ENCODE measurements at places on chromosomes 1 and 21.

- DNase-seq: no peak
Measured at GRCh38 chr1:55127827-55128343, 87.3 kb downstream of the USP24 start.

DNA sequence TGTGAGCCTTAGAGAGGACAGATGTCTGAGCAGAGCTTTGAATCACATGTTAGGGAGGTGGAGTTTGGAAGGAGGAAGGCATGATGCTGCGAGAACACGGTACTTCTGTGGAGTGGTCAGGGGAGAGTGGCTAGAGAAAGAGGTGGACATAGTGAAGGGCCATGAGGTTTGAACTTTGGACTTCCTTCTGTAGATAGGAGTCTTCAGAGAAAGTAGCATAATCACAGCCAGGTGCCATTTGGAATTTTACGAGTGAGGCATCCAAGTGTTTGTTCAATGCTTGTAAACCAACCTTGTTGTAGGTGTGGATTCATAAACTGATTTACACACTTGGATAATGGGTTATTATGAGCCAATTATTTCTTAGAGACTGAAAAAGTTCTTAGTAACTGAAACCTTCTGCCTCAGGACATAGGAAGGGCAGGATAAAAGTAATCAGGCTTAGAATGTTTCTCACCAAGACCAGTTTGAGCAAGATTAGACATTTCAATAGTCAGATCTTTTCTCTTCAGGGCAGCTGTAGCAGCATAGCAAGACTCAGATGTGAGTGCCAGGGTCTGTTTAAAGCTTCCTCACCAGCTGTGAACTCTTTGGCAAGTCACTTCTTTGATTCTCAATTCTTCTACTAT lies 83.5 kb upstream of the HMCN1 start:
- no peak for DNase-seq

DNA sequence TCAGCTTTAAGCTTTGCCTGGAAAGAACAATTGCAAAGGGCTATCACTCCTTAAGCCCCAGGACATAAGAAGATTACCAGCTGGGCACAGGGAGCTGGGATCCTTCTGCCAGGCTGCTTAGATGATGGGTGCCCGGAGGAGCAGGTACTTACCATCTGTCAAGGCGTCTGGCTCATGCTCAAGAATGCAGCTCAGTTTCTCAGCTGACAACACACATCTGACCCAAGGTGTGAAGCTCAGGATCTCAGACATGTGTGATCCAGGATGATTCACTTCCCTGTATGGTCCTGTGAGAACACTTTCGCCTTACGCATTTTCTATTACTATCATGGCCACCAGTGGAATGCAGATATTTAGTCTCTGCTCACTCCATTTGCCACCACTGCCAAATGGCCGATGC lies 14.7 kb upstream of the DISC1 start:
- no peak for DNase-seq

DNA sequence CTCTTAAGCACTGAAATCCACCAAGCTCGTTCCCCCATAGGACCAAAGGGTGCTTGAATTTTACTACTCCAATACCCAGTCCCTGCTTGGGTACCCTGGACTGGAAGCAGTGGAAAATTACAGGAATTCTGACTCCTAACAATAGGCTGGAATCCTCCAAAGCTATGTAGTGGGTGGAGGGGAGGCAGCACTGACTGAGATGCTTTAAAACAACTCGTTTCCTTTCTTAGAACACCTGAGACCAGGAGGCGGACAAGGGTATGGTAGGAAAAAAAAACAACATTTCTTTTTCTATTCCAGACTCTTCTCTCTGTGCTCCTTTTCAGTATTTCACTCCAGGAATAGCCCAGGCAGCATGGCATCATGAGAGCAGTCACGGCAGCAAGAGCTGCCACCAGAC lies 2.3 kb downstream of the PEF1 start:
- no peak for DNase-seq

DNA sequence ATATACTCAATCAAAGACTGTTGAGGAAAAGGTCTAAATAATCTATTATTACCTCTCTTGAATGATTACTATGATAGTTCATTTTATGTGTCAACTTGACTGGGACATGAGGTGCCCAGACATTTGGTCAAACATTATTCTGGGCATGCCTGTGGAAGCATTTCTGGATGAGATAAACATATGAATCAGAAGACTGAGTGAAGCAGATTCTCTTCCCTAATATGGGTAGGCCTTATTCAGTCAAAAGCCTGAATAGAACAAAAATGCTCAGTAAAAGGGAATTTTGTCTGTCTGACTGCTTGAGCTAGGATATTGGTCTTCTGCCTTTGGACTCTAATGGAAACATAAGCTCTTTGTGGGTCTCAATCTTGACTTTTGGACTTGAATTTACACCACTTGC lies 73.3 kb upstream of the SOX13 start:
- no peak for DNase-seq

DNA sequence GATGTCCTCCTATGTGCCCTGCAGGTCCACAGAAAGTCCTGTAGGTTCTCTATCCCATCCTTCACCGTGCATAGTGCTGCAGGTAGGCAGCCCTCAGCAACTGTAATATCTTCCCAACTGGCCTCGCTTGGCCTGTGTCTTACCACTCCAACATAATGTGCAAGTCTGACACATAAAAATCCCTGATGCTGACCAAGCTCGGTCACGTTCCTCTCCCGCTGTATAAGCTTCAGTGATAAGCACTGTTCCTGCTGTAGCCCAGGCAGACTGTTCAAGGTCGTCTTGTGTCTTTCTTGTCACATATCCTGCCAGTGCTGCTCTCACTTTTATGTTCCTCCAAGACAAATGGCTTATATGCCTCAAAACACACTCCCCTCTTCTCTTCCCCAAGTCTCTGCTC lies 19.4 kb upstream of the KCNE1 start:
- no peak for DNase-seq

DNA sequence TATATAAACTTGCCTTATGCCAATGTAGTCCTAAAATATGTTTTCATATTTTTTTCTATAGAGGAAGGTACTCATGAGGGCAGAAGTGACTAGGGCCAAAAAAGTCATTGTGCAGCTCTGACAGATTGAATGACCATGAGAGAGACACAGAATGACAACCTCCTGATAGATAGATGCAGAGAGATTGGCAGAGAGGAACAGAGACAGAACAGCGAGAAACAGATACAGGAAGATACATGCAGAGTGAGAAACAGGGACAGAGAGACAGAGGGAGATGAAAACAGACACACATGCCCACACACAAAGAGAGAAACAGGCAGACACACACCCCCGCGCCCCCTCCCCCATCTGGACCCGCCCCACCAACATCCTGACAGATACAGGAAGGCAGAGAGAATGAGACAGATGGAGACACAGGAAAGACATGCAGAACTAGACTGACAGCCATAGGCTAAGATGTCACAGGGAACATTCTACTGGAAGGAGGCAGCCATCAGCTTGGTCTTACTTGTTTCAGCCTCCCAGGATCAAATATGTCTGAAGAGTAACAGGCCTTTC lies 211.1 kb downstream of the ST6GALNAC3 start:
- DNase-seq: no peak

DNA sequence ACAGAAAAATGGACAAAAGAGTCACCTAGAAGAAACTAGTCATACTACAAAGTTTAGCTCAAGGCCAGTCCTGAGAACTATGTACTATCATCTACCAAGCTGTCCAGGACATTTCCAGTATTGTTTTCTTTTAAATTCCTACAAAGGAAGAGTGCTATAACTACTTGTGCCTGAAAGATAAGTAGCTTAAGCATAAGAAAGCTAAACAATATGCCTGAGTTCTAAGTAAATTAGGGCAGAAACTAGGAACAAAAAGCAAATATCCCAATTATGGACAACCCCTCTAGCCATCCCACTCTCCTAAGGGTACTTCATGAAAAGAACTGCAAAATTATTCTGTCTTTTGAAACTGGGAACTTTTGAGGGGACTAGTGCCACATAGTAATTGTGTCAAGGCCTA lies 5.3 kb upstream of the RGS2 start:
- DNase-seq: no peak

DNA sequence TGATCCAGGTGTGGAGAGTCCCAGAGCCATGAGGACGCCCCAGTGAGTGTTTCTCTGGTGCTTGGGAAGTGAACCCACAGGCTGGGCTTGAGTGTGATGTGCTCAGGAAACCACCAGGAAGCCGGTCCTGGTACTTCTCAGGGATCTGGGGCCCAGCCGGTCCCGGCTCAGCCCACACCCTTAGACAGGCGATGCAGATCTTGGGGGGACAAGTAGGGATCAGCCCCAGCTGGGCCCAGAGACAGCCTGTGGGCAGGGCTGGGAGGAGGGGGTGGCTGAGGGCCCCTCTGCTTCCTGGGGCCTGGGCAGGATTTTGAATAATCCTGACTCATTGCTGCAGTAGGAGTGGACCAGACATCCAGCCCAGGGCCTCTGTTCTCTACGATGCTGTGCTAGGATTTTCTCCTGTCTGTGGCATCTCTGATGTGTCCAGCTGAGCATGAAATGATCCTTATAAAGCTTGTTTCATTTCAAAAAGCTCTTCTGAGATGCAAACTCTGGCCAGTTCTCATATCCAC lies 698.0 kb downstream of the PTPRU start:
- no peak for DNase-seq

- DNase-seq: peak; percentile 74
Measured at GRCh38 chr1:27416387-27417111, 24.1 kb downstream of the GPR3 start.

- DNase-seq: no peak
Measured at GRCh38 chr1:226976276-226976977, 36.3 kb downstream of the COQ8A start.

GRCh38 chr1:214438530-214438929 lies 112.9 kb downstream of the PTPN14 start:
- no peak for DNase-seq

- DNase-seq: no peak
Measured at GRCh38 chr1:69728206-69728605, 160.5 kb downstream of the LRRC7 start.

DNA sequence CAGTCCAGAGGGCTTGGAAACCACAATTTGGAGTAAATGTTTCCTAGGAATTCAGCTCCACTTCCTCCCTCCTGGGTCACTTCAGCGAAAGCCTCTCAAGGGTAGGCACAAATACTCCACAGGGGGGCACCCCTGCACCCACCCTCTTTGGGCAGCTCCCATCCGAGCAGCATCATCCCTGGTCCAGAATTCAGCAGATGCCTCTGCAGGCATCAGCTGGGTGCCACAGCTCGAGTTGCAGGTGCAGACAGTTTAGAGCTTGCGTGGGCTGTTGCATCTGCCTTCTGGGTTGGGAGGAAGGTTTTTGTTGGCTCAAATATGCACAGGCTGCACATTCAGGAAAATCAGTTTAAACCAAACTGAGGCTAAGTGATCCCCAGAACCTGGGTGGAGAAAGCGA lies 25.0 kb downstream of the KANK4 start:
- DNase-seq: no peak

DNA sequence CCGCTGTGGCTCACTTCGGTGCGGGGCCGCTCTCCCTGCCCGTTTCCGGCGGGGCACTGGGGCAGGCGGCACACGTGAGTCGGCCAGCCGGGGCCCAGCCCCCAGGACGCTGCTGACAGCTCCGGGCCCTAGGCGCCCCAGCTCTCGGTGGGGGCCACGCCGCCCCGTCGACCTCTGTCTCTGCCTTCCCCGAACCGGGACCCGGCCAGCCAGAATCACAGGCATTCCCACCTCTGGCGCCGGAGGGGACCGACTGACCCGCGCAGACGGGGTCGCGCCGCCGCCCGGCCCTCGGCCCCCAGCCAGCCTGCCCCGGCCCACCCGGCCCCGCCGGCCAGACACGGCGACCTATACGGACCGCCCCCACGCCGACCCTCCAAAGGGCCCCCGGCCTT lies 755 bp downstream of the SCMH1 start:
- DNase-seq: peak; percentile 49

- no peak for DNase-seq
Measured at GRCh38 chr1:40944841-40945430, 34.6 kb upstream of the CTPS1 start.

DNA sequence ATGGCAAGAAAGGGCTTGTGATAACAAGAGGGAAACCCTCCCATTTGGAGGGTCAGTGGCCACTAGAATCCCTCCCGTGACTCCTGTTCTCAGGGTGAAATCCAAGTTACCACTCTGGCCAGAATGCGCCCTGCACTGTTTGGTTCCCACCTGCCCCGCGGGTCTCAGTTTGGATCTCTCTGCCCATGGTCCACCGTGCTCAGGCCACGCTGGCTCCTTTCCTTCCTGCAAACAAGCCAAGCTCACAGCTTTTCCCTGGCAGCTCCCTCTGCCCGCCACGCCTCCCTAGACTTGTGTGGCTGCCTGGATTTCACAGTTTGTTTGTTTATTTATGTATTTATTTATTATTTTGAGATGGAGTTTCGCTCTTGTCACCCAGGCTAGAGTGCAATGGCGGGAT lies 179.5 kb upstream of the VAMP3 start:
- DNase-seq: no peak

DNA sequence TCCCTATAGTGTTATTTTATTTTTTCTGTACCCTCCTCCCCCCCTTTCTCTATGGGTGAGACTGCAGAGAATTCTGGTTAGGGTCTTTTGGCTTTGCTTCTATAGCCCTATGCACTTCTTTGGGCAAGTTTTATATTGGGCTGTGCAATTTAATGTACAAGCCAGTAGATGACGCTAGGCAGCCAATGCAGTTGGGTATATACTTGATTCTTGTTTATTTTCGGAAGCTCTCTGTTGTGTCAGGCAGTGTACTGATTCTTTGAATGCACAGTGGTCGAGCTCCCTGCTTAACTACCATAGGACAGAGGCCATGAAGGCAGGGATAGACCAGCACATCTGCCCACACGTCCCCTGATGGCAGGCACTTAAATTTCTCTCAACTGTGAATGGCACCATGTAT lies 34.1 kb upstream of the GPR52 start:
- peak; percentile 21 for DNase-seq

GRCh38 chr1:29541631-29542030 lies 305.3 kb downstream of the PTPRU start:
- DNase-seq: no peak

DNA sequence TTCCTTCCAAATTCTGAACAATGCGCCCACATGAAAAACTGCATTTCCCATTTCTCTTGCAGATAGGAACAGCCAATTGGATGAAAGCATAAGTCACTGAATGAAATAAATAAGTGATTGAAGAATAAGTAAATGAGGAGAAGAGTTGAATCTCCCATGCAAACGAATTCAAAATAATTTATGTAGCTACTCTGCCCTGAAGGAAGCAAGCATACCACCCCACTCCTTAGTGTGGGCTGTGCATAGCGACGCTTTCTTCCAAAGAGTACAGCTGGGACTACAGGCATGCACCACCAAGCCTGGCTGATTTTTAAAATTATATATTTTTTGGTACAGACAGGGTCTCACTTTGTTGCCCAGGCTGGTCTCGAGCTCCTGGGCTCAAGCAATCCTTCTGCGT lies 16.5 kb upstream of the RIMKLA start:
- DNase-seq: no peak

Data from globus pallidus (tissue), 1 donor.